ENCODE measurements at places on chromosomes 1 and 21.

- no peak for DNase-seq
Observed at GRCh38 chr1:6165441-6165985, 14.6 kb downstream of the CHD5 start.

DNA sequence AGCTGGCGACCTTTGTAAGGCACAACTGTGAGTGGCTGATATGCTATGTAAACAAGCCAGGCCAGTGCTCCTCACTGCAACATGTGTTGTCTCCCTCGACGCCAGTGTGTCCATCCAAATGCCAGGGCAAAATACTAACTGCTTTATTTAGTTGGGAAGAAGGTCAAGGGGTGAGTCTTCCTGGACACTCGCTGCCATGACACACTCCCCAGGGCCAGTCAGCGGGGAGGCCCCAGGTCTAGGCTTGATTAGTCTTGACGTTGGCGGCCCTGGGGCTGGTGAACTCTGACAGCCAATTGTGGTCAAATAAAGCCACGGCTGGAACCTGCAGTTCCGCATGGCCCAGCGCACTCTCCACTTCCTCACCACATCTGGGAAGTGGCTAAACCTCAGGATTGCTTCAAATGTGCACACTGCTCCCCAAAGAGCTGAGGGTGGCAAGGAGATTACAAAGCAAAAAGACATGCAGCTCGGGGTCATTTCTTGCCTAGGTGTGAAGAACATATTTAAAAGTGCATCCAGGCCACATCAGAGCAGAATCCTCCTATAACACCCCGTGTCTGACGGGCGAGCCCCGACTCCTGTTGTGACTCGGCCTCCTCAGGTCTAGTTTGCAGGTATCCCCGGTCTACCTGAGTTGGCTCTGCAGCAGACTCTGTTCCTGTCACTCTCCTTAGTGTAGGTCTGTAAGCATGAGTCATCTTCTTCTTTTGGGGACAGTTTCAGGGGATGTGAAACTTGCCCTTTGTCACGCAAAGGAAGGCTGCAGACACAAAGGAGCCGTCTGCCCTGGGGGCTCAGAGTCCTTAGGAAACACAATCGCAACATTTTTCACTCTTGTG is 183.5 kb downstream of the RUNX1 start:
- peak; percentile 48 for DNase-seq

DNA sequence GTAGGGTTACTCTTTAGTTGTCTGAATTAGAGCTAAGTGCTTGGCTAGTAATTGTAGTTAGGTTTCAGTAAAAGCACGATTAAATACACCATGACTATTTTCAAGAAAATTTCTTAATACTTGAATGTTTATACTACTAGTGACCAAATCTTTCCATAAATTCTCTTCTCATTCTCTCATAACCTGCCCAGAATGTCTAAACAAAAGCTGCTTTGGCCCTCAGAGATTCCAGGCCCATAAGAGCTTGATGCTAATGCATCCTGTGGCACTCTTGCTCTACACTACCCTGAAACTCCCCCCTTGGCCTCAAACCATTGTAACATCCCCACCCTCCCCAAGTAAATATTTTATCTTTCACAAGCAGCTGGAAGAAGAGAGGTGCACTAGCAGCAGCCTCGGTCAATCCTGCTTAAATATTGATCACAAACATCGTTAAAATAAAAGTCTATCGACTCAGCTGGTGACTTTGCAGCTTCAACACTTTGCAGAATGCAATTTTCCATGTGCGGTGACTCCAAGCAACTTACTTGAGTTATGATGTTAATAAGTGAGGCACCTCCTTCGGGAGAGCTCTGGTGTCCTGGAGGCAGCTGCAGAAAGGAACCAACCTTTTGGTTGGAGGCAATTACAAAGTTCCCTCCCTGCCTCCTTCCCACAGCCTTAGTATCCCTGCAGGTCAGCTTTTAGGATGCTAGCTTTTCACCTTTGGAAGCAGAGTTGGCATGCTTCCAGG is 315.6 kb upstream of the PLXNA2 start:
- DNase-seq: no peak

- DNase-seq: no peak
Observed at GRCh38 chr21:46025113-46025770, 43.7 kb downstream of the COL6A1 start.

DNA sequence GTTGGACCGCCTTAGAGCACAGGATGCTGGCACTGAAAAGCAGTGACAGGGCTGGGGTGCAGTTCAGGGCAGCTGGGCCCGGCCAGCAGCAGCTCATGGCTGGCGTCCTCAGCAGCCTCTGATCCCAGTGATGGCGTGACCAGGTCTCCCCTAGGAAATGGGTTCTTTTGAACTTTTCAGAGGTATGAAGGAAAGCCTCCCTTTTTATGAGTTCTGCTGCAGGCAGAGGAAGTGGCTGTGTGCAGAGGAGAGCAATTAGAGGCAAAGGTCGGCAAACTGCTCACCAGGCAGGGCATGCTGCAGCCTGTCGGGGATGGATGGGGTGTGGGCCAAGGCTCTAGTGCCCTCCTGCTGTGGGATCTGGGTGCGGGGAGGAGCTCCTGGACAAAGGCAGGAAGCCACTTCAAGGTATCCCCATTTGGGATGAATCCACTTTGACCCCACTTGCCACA is 45.6 kb upstream of the RAB4A start:
- DNase-seq: no peak

DNA sequence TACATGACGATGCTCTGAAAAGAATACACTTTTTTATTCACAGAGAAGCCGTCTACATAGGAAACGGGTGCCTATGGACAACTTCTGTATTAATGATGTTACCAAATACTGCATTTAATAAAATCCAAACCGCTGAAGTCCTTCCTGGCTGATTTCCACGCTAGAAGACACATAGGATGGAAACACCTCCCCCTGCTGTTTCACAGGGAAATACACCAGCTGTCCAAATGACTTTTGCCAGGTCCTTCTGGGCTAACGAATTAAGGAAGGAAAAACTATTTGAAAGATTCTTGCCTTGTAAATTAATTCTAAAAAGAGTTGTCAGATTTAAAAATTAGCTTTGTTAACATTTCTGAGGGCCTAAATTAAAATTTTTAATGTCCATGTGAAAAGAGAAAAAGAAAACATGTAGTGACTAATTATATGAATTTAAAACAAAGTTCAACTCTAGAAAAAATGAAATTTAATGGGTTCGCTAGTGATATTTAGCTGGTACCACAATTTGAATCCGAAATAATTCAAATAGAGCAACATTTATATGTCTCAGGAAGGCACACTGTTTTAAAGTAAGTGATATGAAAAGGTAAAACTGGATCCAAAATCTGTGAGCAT is 146.0 kb downstream of the RERE start:
- no peak for DNase-seq
